ENCODE measurements at places on chromosomes 1 and 21. TPM values are rescaled to one million over a fixed set of nuclear protein-coding genes. Genes with fewer than 3 reads are reported as not detected.

Gene SLC9C2
- not detected for total RNA-seq

Gene DR1
- total RNA-seq, result 24.4 TPM

Gene NBPF4
- total RNA-seq, result not detected

GRCh38 chr1:153626904-153627714, at the start of gene S100A13:
S100A13 (minus strand) TSS chr1:153627505; CDS start chr1:153626472, 1,033 bp downstream.
- DNase-seq, result peak; percentile 95

GRCh38 chr1:84877592-84877991, 15.4 kb downstream of the LPAR3 start:
- DNase-seq, result no peak

DNA sequence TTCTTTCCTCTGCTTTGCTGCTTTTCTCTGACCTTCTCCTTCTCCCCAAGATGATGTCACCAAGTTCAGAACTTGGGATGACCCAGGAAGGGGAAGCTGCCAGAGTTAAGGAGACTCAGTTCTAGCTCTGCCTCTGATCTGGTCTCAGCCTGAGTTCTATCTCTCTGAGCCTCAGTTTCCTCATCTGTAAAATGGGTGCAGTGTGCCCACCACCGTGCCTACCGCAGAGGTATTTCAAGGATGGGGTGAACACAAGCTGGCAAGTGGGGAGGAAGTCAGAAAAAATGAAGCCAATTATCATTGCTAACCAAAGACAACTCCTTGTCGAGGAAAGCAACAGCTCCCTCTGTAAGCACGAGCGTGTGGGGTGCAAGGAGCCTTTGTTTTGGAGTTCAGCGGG, 249.7 kb downstream of the KAZN start:
- DNase-seq, result no peak

DNA sequence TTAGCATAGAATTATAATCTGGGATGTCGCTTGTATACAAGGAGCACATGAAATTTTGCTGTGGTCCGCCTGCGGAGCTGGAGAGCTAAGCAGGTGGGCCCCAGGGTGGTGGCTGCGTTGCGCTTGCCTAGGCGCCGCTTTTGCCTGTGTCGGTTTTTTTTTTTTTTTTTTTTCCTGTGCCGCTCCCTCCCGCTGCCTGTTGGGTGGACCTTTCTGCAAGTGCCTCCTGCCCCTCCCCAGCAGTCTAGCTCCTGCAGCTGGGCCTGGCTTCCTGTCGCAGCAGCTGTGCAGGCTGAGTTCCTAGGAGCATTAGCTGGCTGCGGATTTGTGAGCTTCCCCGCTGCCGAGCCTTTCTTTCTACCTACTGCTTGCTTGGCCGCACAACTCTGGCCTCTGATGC, 20.6 kb downstream of the PYHIN1 start:
- no peak for DNase-seq

DNA sequence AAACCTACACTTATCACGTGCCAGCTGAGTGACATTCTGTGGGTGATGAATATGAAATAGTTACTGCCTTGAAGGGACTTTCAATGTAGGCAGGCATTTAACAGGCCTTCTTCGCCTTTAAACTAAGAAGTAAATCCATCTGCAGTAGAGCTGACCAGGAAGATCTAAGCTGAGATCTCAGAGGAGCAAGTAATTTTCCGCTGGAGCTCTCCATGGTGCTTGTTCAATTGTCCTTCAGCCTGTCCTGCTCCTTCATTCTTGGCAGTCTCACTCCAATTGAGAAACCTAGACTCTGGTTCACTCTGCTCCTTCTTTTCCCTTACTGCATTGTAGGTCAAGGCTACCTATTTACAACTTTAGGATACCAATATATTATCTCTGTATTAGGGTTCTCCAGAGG, 183.5 kb downstream of the HMCN1 start:
- DNase-seq, result no peak

DNA sequence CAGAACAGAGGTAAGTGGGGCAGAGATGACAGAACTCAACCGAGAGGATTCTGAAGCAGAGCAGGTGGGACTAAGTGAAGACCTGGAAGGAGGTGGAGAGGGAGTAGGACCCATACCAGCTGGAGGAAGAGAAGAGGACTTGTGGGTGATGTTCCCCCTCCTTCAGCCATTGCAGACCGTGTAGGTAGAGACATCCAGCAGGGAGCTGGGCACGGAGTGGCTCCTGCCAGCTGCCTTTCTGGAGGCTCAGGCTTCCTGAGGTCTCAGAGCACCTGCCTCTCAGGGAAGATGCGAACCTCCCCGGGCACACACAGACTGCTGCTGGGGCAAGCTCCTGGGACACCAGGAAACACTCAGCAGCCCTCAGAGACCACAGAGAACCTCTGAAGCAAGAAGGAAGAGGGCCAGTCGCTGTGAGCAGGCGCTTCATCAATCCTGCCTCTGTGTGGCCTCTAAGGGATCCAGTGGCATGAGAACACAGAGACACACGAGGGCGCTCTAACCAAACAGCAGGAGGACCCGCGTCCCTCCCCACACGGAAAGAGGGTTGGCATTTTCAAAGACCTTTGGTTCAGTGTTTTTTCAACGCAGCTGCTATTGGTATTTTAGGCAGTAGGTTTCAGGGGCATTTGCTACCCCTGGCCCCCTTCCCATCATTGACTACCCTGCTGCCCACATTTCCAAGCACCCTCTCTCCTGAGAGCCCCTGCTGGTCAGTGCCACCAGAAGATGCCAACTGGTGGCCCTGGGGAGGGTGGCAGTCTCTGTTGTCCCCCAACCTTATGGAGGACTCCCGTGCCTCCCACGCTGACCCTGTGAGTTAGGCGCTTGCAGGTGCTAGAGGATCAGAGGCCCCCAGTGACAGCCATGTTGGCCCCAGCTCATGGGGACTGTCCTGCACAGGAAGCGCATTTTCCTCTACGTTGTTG, 89.6 kb upstream of the EDN2 start:
- no peak for DNase-seq

DNA sequence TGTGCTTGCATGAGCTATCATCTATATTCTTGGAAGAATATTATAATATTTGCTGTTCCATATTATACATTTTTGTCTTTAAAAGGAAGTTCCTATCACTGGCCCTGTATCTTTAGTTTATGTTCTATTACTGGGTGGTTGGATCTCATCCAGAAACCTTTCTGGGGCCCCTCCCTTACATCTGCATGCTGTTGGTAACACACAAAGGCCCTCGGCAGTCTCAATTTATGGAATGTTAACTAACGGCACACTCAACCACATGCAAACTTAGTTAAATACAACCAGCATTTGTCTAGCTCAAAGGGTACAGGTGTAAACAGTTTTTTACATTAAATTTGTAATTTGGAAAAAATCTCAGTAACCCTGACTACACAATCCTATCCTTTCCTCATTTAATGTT, 9.7 kb upstream of the HYI start:
- DNase-seq, result no peak

DNA sequence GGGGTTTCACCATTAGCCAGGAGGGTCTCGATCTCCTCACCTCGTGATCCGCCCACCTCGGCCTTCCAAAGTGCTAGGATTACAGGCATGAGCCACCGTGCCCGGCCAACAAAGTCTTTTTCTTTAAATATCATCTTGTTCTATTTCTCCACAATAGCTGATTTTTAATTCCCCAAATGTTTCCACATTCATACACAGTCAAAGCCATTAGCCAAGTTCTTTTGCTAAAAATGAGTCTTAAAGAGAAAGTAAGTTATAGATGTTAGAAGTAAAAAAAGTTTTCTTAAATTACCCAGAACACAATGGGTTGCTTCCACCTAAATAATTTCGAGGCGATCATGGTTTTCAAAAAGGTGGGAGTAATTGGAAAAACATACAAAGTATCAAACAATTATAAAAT, 30.6 kb downstream of the C2CD2 start:
- DNase-seq, result no peak

DNA sequence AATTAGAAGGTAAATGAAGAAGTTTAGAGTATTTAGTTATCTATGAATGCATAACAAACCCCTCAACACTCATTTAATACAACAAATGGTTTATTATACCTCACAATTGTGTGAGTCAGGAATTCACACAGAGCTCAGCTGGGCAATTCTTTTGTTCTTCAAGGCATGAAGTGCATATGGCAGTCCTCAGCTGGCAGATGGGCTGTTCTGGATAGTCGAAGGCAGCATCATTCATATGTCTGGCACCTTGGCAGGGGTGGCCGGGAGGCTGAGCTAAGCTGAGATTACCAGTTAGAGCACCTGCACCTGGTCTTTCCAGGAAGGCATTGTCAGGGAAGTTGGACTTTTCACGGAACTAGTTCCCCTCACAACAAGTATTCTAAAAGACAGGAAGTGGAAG, 286.2 kb upstream of the DUSP10 start:
- DNase-seq, result no peak

DNA sequence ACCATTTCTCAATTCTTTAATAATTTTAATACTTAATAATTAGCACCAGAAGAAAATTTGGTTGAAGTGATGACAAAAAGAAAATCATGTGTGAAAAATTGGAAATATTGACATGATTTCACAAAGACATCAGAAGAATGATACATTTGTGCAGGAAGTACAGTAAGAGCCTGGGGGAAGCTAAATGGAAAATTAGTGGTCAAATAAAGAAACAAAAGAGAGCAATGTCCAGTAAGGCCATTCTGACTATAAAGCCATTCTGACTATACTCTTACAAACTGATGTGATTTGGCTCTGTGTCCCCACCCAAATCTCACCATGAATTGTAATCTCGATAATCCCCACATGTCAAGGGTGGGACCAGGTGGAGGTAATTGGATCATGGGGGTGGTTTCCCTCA, 48.6 kb upstream of the KCNE1 start:
- DNase-seq, result no peak

Measured in esophagus muscularis mucosa (tissue), 4 donors.